H1 (cell line): ENCODE measurements at places on chromosomes 6 and 20. TPM values are rescaled to one million over a fixed set of nuclear protein-coding genes. Genes with fewer than 3 reads are reported as not detected.

Gene HNF4A
- total RNA-seq, result not detected in 2 replicates

Gene RIPOR2
- total RNA-seq, result 44.5 and 45.6 TPM in 2 replicates

Gene FOXO3
- 19.3 and 20.2 TPM in 2 replicates for total RNA-seq

Gene RAD21L1
- 0.26 and 0.48 TPM in 2 replicates for total RNA-seq

Gene EPPIN
- total RNA-seq, result 0.13 TPM in 1 of 2 replicates, not detected in the other
